ENCODE measurements at places on chromosomes 7 and 10.

DNA sequence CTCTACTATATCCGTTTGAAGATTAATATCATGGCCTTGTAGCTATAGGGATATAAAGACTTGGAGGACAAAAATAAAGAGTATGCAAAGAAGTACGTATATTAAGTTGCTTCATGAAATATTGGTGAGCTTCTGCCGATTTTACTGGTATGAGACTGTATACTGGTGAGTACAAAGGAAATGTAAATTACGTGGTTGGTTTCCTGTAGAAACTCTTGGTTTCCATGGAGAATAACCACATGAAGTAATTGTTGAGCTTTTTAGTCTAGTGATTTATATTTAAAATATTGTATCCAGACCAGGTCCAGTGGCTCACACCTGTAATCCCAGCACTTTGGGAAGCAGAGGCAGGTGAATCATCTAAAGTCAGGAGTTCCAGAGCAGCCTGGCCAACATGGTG, 32.2 kb upstream of the GLI3 start:
- DNase-seq: no peak

- no peak for DNase-seq
Observed at GRCh38 chr10:133046390-133046765, 41.3 kb upstream of the ADGRA1 start.

DNA sequence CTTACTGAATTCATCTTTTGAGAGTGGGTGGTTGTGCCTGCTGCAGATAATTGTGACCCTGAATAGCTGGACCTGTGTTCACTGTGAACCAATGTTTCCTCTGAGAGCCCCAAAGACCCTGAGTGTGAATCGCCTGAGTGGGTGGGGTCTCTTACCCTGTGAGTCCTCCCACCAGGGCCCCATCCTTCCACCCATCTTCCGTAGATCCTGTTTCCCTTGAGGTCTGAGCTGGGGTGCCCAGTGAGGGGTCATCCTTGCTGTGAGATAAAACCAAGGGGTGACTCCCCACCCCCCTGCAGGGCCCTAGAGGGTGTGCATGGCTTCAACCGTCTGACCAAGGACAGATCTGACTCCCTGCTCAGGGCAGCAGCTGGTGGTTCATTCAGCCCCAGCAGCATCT, 78.0 kb upstream of the ZNF479 start:
- no peak for DNase-seq

DNA sequence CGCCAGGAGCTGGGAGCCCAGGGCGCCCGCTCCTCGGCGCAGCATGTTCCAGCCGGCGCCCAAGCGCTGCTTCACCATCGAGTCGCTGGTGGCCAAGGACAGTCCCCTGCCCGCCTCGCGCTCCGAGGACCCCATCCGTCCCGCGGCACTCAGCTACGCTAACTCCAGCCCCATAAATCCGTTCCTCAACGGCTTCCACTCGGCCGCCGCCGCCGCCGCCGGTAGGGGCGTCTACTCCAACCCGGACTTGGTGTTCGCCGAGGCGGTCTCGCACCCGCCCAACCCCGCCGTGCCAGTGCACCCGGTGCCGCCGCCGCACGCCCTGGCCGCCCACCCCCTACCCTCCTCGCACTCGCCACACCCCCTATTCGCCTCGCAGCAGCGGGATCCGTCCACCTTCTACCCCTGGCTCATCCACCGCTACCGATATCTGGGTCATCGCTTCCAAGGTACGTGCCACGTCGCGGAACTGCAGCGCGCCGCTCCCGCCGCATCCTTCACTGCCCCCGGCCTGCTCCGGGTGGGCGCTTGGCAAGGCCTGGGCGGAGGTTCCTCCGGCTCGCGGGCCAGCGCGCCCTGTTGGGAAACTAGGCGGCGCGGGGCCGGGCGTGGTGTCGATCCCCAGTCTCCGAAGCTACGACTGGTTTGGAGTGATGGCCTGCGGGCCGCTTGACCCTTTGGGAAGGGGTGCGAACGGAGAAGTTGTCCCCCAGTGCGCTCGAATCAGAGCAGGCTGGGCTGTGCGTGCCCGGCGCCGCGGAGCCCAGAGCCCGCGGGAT, 868 bp downstream of the EMX2 start:
- DNase-seq: no peak

GRCh38 chr7:116500078-116500853, 728 bp downstream of the CAV2 start:
- DNase-seq: peak; percentile 42

- no peak for DNase-seq
Observed at GRCh38 chr7:75993689-75994387, 557 bp downstream of the TMEM120A start.

- DNase-seq: no peak
Observed at GRCh38 chr10:78212786-78213175, 179.1 kb downstream of the RPS24 start.

Measured in stimulated activated CD8-positive, alpha-beta memory T cell treated with anti-CD3 and anti-CD28 coated beads, Interleukin-15, amount 100 ng/mL, for 48 hours (primary cell).